Stimulated activated CD4-positive, alpha-beta T cell treated with anti-CD3 and anti-CD28 coated beads, Interleukin-15, amount 100 ng/mL, for 24 hours (primary cell): ENCODE measurements at places on chromosomes 6 and 20.

DNA sequence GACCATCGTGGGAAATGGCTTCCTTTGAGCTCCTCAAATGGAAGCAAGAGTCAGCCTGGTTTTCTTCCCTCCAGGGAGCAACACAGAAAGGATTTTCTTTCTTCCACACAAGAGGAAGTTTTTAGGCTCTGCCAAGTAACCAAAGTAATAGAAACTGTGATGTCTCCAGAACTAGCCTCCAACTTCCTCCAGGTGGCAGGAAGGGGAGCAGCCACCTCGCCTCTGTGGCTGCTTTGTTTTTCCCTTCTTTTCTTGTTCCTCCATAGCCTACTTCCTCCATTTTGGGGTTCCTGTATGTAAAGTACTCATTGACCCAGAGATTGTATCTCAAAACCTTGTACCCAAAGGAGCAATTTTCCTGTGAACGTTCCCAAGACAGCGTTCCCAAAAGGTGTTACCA, 32.7 kb upstream of the CCR6 start:
- DNase-seq, result no peak

DNA sequence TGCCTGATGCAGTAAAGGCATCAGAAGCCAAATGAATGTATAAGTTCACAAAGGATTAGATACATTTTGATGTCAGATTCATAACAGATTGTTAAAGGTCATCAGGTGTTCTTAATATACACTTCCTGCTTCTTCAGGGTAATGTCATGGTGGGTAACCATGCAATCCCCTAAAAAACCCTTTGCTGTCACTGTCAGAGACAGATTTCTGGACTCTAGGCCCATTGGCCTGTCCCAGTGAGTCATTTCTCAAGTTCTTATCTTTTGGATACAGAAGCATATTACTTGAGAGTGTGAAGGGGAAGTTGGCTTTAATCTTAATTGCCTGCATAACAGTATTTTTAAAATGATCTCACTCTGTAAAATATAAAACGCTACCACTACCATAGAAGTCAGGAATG, 895.6 kb upstream of the MAP3K7 start:
- DNase-seq, result no peak

DNA sequence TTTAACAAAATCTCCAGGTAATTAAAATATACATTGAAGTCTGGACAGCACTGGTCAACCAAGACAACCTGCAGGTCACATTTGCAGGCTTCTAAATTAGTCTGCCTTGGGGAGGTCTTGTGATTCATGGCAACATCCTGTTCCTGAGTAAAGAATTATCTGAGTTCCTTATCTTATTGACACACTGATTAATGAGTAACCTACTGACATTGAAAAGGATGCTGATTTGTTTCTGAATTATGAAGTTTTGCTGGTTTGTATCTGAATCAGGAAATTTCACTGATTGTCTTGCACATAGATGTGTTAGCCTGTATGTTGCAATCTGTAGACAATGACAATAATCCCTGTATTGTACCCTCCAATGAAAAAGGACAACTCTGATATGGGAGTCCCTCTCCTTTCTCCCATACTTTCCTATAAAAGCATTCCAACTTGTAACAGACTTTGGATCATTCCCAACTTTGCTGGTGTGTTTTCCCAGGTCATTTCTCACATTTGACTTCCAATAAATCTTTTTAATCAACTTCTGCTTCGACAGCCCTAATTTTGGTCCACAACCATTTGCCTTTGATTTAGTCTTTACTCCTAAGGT, 80.0 kb downstream of the LAMP5 start:
- DNase-seq, result no peak

DNA sequence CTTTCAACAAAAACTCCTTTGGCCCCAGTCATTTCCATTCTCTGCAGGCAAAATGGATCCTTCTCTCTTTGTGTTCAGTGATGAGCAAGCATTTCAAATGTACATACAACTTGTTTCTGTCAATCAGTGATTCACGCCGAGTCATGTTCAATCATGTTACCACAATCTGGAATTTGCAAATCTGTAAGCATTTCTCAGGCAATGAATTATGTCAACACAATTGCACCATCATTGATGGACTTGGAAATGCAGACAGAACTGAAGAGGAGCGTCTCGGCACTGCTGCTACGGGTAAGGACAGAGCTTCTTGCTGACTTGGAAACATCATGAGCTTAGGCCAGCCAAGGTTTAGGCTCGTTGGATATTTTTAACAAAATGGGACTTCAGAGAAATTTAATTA, 132.8 kb upstream of the AGPAT4 start:
- DNase-seq, result no peak

DNA sequence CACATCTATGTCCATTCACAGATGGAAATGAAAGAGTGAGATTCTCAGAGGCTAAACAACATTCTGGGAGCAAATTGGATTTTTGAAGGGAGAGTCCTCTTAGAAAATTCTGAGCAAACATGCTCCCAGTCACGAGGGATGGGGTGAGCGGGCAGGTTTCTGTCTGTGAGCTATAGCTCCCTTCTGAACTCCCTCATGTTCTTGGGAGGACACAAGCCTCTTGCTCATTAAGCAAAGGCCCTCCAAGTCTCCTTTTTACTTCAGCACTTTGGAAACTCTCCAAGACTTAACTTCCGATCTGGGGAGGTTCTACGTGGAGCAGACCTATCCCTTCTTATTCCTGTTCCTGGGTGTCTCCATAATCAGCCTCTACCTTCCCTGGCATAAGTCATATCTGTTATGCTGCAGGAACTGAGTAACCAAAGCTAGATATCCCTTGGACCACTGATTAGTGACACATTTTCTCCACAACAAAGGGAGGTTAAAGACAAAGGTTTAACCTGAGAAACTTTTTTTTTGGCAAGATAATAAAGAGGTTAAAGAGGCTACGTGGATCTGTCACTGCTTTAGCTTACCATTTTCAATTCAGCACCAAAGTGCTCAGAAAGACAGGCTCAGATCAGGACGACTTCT, 33.0 kb upstream of the SMIM29 start:
- no peak for DNase-seq

GRCh38 chr20:61253264-61253639, 1.2 kb downstream of the CDH4 start:
- DNase-seq, result peak; percentile 13

- no peak for DNase-seq
Observed at GRCh38 chr6:98014442-98015201, 731.6 kb upstream of the MMS22L start.

DNA sequence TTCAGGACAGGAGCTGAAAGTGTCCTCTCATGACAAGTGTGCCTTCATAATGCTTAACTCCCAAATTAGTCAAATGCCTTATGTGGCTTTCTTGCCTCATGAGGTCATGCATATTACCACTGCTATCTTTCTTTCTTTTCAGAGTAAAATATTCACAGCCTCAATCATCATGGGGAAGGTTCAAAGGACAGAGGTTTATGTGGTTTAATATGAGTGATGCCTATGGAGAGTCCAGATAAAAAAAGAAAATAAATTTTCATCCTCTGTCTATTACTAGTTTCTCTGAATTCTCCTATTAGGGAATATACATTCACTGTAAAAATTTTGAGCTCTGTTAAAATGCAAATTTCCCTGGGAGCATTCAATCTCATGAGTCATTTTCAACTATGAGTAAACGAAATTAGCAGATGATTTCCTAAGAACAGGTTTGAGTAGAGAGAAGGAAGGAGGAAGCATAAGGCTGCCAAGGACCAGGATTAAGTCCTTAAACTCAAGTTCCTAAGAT, 396.9 kb upstream of the ADGRB3 start:
- DNase-seq, result no peak
